ENCODE measurements at places on chromosomes 11 and 22. TPM values are rescaled to one million over a fixed set of nuclear protein-coding genes. Genes with fewer than 3 reads are reported as not detected.

GRCh38 chr11:22006901-22007300, 186.0 kb upstream of the ANO5 start:
- no peak for ATAC-seq

- peak; percentile 54 for ATAC-seq
Observed at GRCh38 chr11:124717786-124718651, 21.7 kb upstream of the NRGN start.

Gene APOA5
- total RNA-seq = not detected

- no peak for ATAC-seq
Observed at GRCh38 chr11:72605973-72606747, 68.1 kb downstream of the PDE2A start.

Gene TECTA
- total RNA-seq = 0.24 TPM

Gene PRG3
- total RNA-seq = not detected

DNA sequence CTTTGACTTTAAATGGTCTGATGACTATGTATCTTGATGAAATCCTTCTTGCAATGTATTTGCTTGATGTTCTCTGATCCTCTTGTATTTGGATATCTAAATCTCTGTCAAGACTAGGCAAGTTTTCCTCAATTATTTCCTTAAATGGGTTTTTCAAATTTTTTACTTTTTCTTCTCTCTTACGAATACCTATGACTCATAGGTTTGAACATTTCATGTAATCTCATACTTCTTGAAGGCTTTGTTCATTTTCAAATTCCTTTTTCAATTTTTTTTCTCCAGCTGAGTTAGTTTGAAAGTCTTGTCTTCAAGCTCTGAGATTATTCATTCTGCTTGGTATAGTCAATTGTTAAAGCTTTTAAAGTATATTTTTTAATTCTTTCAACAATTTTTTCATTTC, 13.1 kb downstream of the OR10W1 start:
- ATAC-seq = no peak

Gene CENPM
- 62.3 TPM for total RNA-seq

- ATAC-seq = no peak
Observed at GRCh38 chr11:9703280-9703679, 39.4 kb downstream of the SWAP70 start.

GRCh38 chr11:132471466-132471865, 1060.8 kb downstream of the OPCML start:
- no peak for ATAC-seq

Gene SPINDOC
- total RNA-seq = 26.0 TPM

DNA sequence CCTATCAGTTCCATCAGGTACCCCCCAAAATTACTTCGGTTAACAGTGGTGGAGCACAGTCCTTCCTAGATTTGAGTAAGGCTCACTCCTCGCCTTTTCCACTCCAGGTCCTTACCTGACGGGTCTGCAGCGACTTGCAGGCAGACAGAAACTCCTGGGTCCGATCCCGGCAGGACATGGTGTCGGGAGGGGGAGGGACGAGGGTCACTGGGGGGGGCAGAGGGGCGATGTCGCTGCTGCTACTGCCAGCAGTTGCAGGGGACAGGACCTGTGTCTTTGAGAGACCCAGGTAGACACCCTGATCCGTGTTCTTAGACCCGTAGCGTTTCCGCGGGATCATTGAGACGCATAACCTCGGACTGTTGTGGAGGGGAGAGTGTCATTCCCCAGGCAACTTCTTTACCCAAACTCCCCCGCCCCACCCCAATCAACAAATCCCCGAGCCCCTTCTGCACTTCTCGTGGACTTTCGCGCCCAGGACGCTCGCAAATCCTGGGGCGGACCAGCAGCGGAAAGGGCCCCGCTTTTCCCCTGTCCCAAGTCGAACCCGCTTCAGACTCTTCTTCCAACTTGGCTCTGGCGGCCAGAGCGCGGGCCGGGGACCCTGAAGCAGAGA, 839 bp downstream of the STX5 start:
- no peak for ATAC-seq

Gene KCNQ1OT1
- total RNA-seq = 0.24 TPM

Data from activated T-helper 17 cell treated with anti-CD3 and anti-CD28 coated beads, Interleukin-2, amount 50 U/mL, for 72 hours (primary cell).